ENCODE measurements at places on chromosomes 4 and X.

GRCh38 chrX:65755786-65756185, 88.3 kb downstream of the MSN start:
- DNase-seq, result no peak

DNA sequence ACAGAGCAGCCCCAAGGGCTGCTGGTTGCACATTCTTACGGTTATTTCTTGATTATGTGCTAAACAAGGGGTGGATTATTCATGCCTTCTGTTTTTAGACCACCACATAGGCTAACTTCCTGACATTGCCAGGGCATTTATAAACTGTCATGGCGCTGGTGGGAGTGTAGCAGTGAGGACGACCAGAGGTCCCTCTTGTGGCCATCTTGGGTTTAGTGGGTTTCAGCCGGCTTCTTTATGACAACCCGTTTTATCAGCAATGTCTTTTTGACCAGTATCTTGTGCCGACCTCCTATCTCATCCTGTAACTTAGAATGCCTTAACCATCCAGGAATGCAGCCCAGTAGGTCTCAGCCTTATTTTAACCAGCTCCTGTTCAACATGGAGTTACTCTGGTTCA, 212.4 kb upstream of the GRID2 start:
- no peak for DNase-seq

GRCh38 chr4:7759635-7760034, 180.0 kb downstream of the AFAP1 start:
- DNase-seq, result no peak

- no peak for DNase-seq
Observed at GRCh38 chrX:49019050-49019449, 17.0 kb upstream of the GRIPAP1 start.

GRCh38 chr4:41394481-41394894, 137.8 kb downstream of the UCHL1 start:
- DNase-seq, result no peak

DNA sequence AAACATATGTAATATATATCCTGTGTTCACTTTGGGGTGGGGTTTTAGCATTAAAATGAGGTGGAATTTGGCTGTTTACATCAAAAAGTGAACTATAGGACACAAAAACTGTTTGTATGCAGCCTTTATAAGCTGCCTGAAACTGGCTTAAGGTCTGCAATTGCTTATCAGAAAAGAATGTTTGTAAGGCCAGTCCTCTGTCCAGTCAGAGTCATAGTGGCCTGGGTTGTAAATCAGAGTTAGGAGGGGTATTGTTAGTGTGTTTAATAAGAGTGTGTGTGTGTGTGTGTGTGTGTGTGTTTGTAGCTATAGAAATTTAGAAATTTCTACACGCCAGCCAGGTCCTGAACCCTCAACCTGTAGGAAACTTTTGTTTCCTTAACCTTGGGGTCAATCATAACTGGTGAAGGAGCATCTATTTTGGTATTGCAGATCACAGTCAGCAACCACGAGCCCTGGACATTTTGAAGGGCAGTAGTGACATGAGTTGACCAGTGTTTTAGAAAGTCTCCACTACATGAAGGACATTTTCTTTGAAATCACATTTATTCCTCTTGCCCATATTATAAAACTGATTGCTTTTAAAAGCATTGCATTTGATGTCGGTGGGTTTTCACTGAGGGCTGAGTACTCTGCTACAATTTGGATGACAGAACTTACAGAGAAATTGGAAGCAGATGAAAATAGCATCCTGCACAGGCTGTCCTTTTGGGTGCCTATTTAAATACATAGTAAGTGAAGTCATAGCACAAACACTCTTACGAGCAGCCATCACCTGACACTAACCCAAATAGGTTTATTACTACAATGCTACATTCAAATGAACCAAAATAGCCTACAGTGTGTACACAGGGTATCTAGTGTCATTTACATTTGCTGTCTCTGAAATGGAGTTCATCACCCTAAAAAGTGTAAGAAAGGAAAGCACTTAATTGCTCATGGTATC, 11.2 kb upstream of the TMEM154 start:
- DNase-seq, result no peak

DNA sequence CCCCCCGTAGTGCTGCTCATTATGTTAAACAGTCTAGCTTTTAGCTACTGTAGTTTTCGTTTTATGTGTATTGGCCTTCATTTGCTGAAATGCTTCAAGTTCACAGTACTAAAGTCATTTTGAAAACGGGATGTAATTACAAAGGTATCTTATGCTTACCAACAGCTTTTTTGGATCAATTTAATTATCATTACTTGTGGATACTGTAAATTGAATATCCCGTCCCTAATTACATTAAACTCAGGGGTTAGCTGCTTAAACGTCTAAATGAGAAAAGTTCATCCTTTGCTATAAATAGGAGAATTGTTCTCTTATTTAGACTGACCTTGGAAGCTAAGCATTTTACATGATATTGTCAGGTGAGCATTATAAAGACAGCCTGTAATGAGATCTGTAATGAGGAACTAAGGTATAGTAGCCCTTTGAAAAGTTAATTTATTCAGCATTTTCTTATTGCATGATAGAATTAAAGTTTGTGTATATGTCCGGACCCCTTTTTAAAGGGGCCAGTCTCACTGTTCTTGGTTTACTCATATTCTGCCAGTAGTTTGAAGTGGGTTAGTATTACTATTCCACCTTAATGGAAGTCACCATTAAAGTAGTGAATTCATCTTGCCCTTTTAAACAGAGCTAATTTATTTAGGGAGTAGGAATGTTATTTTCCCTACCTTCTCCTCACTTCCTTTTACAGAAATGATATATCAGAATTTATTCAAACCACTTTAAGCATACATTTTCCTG, 252.6 kb downstream of the TENM3 start:
- no peak for DNase-seq

GRCh38 chrX:68935362-68935761, 106.5 kb downstream of the EFNB1 start:
- no peak for DNase-seq

GRCh38 chr4:25113915-25114904, 46.0 kb downstream of the SEPSECS start:
- DNase-seq, result no peak

DNA sequence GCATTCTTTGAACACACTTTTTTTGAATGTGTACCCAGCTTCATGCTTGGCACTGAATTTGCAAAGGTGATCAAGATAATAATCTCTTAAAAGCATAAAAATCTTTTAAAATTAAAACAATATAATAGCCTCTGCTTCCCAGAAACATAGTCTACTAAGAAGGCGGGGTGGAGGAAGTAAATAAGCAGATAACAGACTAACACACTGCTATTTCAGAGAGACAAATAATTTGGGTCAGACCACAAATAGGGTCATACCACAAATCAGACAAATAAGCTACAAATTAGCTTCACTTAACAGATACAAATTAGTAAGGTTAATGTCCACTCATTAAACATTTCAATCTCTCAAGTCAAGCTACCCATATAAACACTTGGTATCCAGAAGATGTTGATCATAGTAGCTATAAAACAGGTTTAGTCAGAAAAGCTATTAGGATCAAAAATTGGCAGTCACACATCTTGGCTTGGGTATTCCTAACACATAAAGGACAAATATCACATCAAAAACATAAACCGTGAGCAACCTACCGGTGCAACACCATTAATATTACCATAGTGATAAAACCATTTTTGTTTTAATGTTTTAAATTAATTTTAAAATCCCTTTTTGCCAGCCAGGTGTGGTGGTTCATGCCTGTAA, 47.3 kb downstream of the PPP3CA start:
- DNase-seq, result no peak

GRCh38 chr4:36638273-36638811, 356.9 kb downstream of the DTHD1 start:
- DNase-seq, result no peak

GRCh38 chrX:112058766-112059165, 23.8 kb downstream of the TRPC5 start:
- no peak for DNase-seq

DNA sequence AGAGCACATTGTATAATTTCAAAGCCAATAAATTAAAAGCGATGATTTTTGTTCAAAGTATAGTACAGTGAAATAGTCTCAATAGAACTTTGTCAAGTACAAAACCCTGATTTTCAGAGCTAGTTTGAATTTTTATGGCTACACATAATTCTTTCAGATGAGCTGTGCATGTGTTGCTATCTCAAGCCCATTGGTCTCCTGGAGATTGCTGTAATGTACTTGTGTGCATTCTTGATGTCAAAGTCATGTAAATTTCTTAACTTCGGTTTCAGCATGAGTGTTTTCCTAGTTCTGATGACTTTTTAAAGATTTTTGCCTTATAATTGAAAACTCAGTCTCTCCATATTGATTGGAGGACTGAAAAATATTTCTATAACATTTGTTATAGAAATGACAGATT, 200.8 kb downstream of the CEP135 start:
- no peak for DNase-seq

- no peak for DNase-seq
Observed at GRCh38 chr4:5126231-5126630, 75.0 kb downstream of the STK32B start.

- DNase-seq, result no peak
Observed at GRCh38 chr4:2402048-2402842, 16.2 kb downstream of the ZFYVE28 start.

- DNase-seq, result peak; percentile 6
Observed at GRCh38 chr4:31518796-31519250, 798.7 kb downstream of the PCDH7 start.

DNA sequence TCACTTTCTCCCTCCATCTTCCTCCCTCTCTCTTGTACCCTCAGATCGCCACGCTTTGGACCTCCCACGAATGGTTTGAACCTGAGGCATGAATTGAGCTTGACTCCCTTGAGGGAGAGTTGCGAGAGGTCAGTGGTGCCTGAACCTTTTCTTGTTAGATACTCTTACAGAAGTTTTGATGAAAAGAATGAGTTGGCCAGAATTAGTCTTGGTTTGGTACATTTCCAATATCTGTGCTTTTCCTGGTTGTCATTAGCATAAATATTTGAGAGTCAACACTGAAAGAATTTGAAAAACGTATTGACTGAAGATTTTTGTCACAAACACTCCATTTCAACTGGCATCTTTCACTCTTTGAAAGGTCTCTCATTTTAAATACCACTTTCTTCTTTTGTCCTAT, 510.6 kb upstream of the DIPK2B start:
- no peak for DNase-seq

- peak; percentile 17 for DNase-seq
Observed at GRCh38 chrX:110286106-110286505, 31.8 kb downstream of the AMMECR1 start.

DNA sequence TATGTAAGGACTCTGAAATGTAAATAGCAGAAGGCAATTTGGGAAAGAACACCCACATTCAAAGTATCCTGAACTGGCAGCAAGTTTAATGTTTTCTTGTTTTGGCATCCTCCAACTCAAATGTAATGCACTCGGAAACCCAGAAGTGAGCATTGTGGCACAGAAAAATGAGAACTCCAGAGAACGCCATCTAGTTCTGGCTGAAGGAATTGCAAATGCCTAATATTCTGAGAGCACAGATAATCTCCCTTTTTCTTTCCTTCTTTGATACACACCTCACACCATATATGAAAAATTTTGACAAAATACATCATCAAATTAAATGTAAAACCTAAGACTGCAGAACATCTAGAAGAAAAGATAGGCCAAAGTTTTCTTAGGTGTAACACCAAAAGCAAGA, 52.1 kb downstream of the PWWP3B start:
- no peak for DNase-seq

DNA sequence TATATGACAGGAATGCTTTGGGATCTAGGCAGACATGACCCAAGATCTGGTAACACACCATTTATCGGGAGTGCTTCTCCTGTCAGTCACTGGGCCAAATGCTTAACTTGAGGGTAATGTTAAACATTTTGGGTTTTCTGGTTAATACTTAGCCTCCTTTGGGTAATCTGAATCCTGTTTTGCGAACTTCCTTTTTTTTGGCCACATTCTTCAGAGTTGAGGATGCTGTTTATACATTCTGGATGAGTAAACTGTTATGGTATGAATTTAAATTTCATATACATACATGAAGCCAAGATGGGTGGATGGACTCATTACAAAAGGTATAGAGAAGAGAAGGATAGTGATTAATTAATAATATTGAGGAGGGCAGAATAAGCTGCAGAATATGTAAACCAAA, 36.1 kb downstream of the MID1IP1 start:
- no peak for DNase-seq

Data from SW 1271 (cell line).